Naive thymus-derived CD8-positive, alpha-beta T cell (primary cell): ENCODE measurements at places on chromosomes 5 and 9.

DNA sequence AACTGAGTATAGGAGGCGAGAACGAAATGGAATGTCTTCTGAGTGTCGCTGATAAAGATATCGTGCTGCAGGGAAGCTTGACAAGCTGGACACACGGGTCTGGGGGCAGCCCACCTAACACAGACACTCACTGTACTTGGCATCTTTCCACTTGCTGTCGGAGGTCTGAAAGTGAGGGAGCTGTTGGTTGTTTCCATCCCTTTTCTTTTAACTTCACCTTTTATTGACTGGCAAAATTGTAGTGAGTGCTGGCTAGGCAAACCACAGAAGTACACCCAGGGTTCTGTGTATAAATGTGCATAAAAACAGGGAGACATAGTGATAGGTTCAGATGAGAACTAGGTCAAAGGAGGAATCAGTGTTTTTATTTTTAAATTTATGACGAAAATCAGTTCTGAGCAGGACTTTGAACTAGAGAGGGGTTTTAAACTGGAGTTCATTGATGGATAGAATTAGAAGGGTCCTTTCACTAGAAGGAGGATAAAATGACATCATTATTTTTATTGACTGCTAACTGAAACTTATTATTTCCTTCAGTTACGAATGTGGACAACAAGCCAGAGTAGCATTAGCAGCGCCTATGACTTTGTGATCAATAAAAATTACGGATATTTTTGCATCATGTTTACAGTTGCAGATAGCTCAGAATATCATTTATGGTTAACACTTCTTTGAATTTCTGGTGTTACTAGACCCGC is 817 bp downstream of the GAPVD1 start:
- H3K4me1 ChIP-seq, result peaks cover 64% of the 10 kb centered on the region
- peak overlapping the region; percentile 100 for H3K27ac ChIP-seq
- H3K36me3 ChIP-seq, result peaks cover 7% of the 10 kb centered on the region

DNA sequence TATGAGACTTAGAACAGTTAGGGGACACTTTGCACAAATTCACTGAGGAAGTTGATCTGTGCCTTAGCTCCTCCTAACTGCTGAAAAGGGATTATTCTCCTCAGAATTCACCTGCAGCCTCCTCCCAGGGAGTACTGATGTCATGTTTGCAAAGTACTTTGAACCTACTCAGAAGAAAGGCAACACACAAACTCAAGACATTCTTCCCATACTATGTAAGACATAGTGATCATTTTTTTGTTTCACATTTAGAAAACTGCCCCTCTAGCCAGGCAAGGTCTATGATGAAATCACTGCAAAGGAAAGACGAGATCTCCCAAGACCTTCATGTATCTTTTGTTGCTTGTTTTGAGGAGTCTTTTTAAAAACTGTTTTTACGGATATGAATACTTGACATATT is 10.6 kb upstream of the VLDLR start:
- H3K4me3 ChIP-seq, result no peak overlapping the region
- no peaks in the 10 kb centered on the region for H3K4me1 ChIP-seq
- no peak for DNase-seq

- no peak for DNase-seq
- no peak overlapping the region for H3K4me3 ChIP-seq
- H3K27ac ChIP-seq, result no peak overlapping the region
- H3K36me3 ChIP-seq, result no peaks in the 10 kb centered on the region
Measured at GRCh38 chr5:1887588-1888360, 5.0 kb upstream of the IRX4 start.

GRCh38 chr9:123614306-123615263 is 258.6 kb downstream of the CRB2 start:
- peaks cover 6% of the 10 kb centered on the region for H3K4me1 ChIP-seq
- H3K36me3 ChIP-seq, result peaks cover 10% of the 10 kb centered on the region
- H3K4me3 ChIP-seq, result no peak overlapping the region
- H3K27me3 ChIP-seq, result no peaks in the 10 kb centered on the region
- no peak for DNase-seq

DNA sequence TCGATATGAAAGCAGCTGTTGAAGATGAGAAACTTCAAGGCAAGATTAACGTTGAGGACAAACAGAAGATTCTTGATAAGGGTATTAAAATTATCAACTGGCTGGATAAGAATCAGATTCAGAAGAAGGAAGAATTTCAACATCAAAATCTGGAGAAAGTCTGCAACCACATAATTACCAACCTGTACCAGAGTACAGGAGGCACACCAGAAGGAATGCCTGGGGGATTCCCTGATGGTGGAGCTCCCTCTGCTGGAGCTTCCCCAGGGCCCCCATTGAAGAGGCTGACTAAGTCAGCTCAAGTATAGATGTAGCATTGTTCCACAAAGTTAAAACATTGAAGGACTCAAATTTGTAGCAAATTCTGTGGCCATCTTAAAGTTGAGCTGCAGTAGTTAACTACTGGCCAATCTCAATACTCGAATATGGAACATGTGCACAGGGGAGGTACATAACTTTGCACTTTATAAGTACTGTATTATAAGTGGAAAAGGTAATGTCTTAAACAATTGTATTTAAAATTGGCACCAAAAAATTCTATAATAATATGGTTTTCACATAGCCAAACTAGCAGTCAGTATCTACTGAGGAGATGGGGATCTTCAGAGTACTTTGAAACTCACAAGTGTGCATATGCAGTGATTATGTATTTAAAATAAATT is 237.5 kb downstream of the CHSY3 start:
- no peaks in the 10 kb centered on the region for H3K4me1 ChIP-seq
- DNase-seq, result no peak
- no peak overlapping the region for H3K27ac ChIP-seq
- no peaks in the 10 kb centered on the region for H3K27me3 ChIP-seq
- H3K36me3 ChIP-seq, result no peaks in the 10 kb centered on the region
- H3K4me3 ChIP-seq, result no peak overlapping the region

- H3K36me3 ChIP-seq, result peaks cover 15% of the 10 kb centered on the region
- no peaks in the 10 kb centered on the region for H3K27me3 ChIP-seq
- H3K4me1 ChIP-seq, result peaks cover 36% of the 10 kb centered on the region
Measured at GRCh38 chr9:137716694-137717287, 98.0 kb downstream of the EHMT1 start.

GRCh38 chr9:89865981-89866380 is 261.2 kb downstream of the GADD45G start:
- no peaks in the 10 kb centered on the region for H3K36me3 ChIP-seq
- H3K27ac ChIP-seq, result no peak overlapping the region
- no peaks in the 10 kb centered on the region for H3K4me1 ChIP-seq
- H3K4me3 ChIP-seq, result no peak overlapping the region
- no peaks in the 10 kb centered on the region for H3K27me3 ChIP-seq

DNA sequence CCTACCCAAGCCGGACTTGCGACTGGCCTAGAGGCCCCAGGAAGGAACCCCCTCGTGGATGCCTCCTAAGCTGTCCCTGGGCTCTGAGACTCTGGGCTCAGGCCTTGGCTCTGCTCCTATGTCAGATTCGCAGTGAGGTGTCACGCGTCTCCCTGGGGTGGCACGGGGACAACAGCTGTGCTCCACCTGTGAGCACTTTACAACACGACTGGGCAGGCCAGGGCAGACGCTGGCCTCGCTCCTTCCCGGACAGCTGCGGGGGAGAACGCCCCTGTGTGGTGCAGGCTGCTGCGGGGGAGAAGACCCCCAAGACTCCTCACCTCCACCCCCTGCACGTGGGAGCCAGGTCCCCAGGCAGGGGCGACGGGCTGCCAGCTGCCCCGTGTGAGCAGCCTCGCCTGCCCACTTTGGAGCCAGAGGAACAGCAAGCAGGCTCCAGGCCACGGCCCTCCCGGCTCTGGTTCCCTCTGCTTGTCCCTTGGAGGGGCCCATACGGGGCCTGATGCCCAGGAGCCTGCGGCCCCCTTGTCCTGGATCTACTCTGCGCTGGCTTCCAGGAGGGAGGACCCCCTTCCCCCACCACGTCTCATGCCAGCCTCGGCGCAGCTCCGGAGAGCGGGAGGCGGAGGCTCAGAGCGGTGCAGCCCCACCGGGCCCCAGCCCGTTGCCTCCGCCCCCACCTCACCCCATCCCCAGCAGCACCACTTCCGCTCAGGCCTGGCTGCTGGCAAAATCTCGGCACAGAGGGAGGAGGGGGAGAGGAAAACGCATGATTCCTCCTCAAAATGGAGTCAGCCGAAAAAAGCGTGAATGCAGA is 36.0 kb downstream of the SARDH start:
- H3K27ac ChIP-seq, result peak overlapping the region; percentile 98
- H3K36me3 ChIP-seq, result no peaks in the 10 kb centered on the region
- peak; percentile 76 for DNase-seq
- H3K27me3 ChIP-seq, result no peaks in the 10 kb centered on the region
- peak overlapping the region; percentile 86 for H3K4me3 ChIP-seq

GRCh38 chr9:35423499-35423898 is 66.4 kb upstream of the RUSC2 start:
- H3K27ac ChIP-seq, result no peak overlapping the region
- no peaks in the 10 kb centered on the region for H3K36me3 ChIP-seq
- DNase-seq, result no peak
- H3K27me3 ChIP-seq, result peaks cover 25% of the 10 kb centered on the region
- no peak overlapping the region for H3K4me3 ChIP-seq

GRCh38 chr5:147712598-147712997 is 69.9 kb downstream of the JAKMIP2 start:
- H3K27ac ChIP-seq, result no peak overlapping the region
- no peaks in the 10 kb centered on the region for H3K36me3 ChIP-seq
- H3K4me1 ChIP-seq, result no peaks in the 10 kb centered on the region
- H3K27me3 ChIP-seq, result no peaks in the 10 kb centered on the region
- H3K4me3 ChIP-seq, result no peak overlapping the region

GRCh38 chr5:180311216-180311615 is 19.3 kb upstream of the MAPK9 start:
- no peak for DNase-seq
- peaks cover 4% of the 10 kb centered on the region for H3K27me3 ChIP-seq
- H3K36me3 ChIP-seq, result no peaks in the 10 kb centered on the region
- H3K4me3 ChIP-seq, result no peak overlapping the region

DNA sequence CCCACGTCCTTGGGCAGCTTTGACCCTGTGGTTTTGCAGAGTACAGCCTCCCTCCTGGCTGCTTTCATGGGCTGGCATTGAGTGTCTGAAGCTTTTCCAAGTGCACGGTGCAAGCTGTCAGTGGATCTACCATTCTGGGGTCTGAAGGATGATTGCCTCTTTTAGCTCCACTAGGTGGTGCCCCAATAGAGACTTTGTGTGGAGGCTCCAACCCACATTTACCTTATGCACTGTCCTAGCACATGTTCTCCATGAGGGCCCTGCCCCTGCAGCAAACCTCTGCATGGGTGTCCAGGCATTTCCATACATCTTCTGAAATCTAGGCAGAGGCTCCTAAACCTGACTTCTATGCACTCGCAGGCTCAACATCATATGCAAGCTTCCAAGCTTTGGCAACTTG is 644.2 kb upstream of the CDH9 start:
- H3K27me3 ChIP-seq, result no peaks in the 10 kb centered on the region
- H3K36me3 ChIP-seq, result no peaks in the 10 kb centered on the region
- H3K4me3 ChIP-seq, result no peak overlapping the region
- no peak overlapping the region for H3K27ac ChIP-seq
- H3K4me1 ChIP-seq, result peaks cover 2% of the 10 kb centered on the region
